ENCODE measurements at places on chromosomes 16 and 17.

- no peak for DNase-seq
These were observed 5.8 kb upstream of the RPRML start for GRCh38 chr17:46984892-46985291.

GRCh38 chr17:71632328-71632727, 488.5 kb upstream of the SOX9 start:
- DNase-seq: peak; percentile 65

GRCh38 chr16:31356566-31357323, 1.8 kb downstream of the ITGAX start:
- DNase-seq: no peak

- no peak for DNase-seq
These were observed 2.3 kb downstream of the SHISA9 start for GRCh38 chr16:12903407-12904328.

- DNase-seq: peak; percentile 27
These were observed 3.8 kb downstream of the FHOD1 start for GRCh38 chr16:67243481-67243880.

DNA sequence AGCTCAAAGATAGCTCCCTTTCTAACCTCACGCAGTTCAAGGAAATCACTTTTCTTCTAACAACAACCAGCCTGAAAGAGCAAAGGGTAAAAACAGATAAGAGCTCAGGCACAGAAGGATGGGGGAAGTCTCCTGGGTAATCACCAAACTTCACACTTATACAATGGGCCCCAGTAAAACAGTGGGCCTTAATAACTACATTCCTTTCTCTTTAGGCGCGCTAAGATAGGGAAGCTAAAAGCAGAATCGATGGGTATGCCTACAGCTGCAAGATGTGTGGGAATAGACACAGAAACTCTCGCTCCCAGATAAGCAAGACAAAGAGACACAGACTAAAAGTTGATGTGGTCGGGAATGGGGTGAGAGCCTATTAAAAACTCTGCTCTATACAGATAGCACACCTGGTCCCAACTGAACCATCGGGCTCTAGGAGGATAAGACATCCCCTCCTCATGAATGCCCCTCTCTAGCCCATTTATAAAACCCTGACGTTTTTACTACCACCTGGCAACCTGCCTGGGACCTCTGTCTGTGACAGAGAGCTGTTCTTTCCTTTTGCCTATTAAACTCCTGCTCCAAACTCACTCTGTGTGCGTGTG, 826 bp downstream of the LYZL6 start:
- peak; percentile 4 for DNase-seq

DNA sequence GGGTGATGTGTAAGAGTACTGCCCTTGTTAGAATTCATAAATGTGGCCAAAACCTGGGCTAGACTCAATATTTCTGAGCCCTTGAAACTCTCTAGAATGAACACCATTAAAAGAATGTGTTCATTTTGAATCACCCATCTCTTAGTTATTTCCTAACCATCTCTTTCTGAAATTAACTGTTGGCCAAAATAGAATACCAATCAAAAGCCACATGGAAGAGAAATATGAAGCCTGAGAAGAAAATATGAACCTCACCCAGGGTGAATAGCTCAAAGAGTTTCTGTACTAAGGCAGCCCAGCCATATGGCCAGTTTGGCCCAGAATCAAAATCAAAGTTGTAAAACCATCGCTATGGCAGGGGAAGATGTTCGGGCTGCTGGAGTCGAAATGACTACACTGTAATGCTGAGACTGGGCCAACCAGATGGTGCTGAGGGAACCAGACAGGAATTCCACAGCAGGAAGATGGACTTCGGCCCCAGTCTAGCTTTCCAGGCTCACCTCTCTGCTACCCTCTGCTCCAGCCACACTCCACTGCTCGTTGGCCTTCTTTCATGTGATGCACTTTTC, 154.3 kb upstream of the ZFHX3 start:
- DNase-seq: peak; percentile 100

DNA sequence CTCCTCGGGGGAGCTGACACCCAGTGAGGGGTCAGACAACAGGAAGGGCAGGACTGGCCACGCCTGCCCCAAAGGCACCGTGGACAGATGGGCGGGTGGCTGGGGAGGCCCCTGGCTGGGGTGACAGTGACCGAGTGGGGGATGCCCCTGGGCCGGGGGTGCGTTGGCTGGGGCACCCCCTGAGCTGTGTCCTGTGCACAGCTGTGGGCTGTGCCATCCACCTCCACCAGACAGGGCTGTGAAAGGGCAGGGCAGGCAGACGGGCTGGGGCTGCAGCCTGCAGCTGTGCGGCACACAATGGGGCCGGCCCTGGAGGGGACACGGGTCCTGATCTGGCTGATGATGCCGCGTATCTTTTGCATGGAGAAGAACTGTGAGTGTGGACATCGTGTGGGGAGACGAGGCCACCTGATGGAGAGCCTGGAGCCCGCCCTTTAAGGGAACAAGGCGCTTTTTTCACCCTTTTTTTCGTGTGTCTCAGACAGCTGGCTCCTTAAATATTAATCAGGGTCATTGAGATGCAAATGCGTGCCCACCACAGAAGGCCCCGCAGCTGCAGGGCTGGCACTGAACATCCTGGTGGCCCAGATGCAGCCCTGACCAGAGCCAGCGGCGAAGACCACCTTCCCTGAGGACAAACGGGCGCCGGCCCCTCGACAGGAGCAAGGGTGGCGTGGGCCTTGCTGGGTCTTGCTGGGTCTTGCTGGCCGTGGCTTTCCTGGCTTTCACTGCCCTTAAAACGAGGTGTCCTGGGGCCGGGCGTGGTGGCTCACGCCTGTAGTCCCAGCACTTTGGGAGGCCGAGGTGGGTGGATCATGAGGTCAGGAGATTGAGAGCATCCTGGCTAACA, 42.4 kb upstream of the GNG13 start:
- no peak for DNase-seq

GRCh38 chr16:2465653-2466415, 5.3 kb upstream of the NTN3 start:
- no peak for DNase-seq

DNA sequence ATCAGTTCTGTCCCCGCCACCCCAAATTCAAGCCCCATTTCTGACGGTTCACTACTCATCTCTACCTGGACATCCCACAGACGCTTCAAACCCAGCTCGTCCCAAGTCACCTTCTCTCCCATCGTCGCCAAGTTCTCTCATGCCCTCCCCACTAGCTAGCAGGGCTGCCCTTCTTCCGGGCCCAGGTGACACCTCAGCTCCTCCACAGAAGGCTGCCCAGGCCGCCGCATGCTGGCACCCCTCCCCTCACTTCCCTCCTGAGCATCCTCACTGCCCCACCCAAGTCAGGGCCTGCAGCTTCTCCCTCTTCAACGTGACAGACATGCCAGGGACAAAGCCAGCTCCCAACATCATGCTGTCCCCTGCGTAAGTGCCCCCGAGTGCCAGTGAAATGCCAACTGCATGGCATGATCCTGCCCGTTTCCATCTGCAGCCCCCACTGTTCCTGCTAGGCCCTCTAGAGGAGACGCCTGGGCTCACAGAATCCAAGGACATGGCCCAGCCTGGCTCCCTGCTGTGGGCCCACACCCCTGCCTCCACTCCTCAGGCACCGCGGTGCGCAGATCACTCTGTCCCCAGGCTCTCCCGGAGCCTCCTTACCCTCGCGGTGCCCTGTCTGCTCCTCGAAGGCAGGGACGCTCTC, 5.9 kb downstream of the CYB561 start:
- no peak for DNase-seq

GRCh38 chr16:19884611-19885450, at the start of gene GPRC5B:
TSS of gene GPRC5B (minus strand) at chr16:19884848. CDS start at chr16:19872845, 12,003 bp downstream.
- peak; percentile 33 for DNase-seq

- DNase-seq: no peak
These were observed 2.1 kb downstream of the TAF1C start for GRCh38 chr16:84184775-84185174.

- DNase-seq: no peak
These were observed 18.7 kb upstream of the COX10 start for GRCh38 chr17:14050616-14051015.

GRCh38 chr17:7266784-7267183, 4.5 kb upstream of the CLDN7 start:
- DNase-seq: peak; percentile 39

DNA sequence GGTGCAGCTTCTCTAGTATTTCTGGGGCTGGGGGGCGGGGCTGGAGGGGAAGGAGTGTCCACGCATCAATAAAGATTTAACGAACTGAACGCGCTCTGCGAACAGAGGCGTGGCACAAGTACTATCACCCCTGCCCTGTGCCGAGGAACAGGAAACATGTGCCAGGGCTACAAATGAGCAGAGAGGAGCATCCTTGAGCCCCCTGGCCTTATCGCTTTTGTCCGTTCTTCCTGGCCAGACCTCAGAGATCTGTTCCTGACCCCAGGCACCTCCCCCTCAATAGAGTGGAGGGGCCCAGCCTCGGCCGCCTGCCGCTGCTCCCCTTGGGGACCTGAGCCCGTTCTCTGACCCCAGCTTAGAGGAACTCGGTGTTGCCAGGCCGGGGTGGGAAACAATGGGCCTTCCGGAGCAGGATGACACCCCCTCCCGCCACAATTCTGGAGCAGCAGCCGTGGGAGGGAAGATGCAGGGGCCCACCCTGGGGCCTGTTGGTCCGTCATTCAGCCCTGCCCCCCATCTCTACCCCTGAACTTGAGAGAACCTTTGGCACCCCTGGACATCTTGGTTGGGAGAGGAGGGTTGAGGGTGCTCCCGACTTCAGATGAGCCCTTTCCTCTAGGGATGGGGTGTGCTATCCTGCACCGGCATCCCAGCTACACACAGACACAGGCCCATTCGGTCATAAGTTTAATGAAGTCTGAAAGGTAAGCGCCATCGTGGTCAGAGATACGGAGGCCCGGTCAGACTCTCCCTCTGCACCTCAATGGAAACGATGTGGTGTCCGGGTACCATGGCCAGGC, 1.1 kb downstream of the NAA38 start:
- peak; percentile 28 for DNase-seq

GRCh38 chr17:29020576-29020975, 14.7 kb upstream of the SEZ6 start:
- DNase-seq: no peak

DNA sequence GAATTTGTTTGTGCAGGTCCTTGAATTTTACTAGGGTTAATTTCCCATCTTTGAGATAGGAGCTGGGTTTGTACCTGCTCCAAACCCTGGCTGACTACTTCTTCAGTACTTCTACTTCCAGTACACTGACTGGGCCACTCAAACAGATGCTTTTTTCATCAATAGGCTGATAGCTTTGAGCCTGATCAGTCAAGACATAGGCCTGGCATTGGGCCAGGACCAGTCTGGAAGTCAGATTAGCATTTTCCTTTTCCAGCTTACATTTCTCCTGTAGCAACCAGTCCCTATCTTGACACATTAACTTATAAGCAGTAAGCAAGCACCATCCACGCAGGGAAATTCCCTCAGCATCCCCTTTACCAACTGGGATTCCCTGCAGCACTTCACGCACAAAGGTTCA, 7.5 kb upstream of the TMEM101 start:
- DNase-seq: no peak

DNA sequence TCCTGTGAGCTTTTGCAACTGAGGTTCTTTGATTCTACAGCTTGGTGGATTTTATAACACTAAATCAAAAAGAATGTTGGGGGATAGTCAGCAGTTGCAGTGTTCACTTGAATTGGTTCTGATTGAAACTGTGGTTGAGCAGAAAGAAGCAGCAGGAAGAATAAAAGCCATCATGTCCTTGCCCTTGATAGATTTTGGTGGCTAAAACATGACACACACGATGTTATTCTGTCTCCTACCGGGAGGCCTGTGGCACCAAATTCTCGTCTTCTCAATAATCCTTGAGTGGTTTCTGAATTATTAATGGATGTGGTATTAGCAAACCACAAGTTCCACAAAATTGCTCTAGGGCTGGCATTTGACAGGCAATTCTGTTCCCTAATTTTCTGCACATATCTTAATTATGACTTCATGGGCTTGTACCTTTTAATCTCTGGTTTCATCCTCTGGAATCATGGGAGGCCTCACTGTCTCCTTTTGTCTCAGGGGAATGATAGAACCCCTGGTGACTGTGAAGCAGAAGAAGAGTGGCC, 338.2 kb downstream of the SNX29 start:
- peak; percentile 61 for DNase-seq

- DNase-seq: no peak
These were observed 37.2 kb downstream of the ABR start for GRCh38 chr17:1142561-1142971.

DNA sequence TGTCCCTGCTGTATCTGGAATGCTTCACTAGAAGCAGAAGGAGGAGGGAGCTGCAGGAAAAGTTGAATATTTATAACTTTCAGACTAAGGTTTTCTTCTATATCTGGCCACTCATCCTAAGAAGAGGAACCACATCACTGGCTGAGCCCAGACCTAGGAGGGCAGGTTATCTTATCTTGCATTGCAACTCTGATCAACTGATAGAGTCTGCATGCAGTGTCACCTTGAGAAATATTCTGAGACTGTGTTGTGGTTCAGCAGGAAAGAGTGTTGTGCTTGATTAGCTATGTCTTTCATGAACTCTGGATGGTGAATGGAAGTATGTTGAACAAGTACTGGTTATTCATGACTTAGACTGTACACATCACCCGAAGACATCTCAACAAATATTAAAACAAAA, 460.0 kb downstream of the TOX3 start:
- no peak for DNase-seq

- DNase-seq: no peak
These were observed 279.4 kb upstream of the ELAC2 start for GRCh38 chr17:13297183-13297582.

GRCh38 chr16:84194470-84195200, 3.7 kb downstream of the ADAD2 start:
- no peak for DNase-seq

DNA sequence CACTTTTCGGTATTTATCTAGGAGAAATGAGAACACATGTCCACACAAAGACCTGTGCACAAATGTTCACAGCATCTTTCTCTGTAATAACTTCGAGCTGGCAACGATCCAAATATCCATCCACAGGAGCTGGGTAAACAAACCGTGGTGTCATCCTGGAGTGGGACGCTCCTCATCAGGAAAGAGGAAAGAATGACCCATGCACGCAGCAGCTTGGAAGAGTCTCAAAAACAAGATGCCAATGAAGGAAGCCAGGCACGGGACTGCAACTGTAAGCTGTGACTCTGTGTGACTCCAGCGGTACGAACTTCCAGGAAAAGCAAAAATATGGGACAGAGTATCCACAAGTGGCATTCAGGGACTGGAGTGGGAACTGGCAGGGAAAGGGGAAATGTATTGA, 36.7 kb upstream of the CIBAR2 start:
- peak; percentile 65 for DNase-seq

- DNase-seq: peak; percentile 7
These were observed 108.0 kb downstream of the VPS53 start for GRCh38 chr17:606508-607250.

- no peak for DNase-seq
These were observed 16.1 kb downstream of the GOT2 start for GRCh38 chr16:58717994-58718393.

GRCh38 chr16:13718748-13719147, 201.2 kb upstream of the ERCC4 start:
- no peak for DNase-seq

DNA sequence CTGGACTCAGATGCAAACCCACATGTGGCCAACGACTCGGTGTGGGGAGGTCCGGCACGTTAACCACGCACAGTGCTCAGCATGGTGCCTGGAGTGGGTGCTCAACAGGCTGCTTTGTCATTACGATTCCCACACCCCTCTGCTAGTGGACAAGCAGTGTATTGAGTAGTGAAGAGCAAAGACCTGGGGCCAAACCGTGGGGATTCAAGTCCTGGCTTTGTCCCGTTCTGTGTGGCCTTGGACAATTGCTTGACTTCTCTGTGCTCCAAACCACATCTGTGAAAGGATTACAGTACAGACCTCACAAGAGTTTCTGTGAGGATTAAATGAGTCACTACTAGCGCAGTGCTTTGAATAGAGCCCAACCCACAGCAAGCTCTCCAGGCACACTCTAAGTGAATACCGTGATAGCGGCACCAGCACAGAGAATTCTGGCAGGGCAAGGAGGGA, 33.8 kb downstream of the TRPV2 start:
- peak; percentile 44 for DNase-seq

Measured in EH (cell line).